Activated T-cell treated with anti-CD3 and anti-CD28 coated beads for 1 hour (primary cell): ENCODE measurements at places on chromosomes 1 and 21.

DNA sequence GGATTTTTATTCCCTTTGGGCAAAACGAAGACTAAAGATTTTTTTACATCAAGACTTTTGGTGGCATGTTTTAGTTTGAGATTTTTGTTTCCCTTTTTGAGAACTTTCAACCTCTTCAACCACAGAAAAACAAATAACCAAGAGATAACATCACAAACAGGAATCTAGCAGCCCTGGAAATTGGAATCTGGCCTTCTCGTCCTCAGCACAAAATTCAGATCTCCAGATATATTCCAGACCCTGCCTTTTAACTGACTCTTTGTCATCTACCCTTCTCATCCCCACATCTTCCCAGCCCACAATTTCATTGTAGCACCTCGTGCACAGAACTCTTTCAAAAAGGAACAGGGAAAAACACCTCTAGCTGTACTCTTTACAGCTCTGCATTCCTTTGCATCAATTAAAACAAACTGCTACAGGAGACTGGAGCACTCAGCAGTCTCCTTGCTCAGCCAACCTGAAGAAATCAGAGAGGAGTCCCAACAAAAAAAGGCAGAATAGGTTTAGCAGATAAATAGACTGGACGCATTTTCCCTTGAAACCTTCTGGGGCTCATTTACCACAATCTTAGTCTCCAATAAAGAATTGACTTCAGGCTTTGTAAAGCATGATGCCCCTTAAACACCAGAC, 251.0 kb downstream of the TTLL7 start:
- no peak for DNase-seq

DNA sequence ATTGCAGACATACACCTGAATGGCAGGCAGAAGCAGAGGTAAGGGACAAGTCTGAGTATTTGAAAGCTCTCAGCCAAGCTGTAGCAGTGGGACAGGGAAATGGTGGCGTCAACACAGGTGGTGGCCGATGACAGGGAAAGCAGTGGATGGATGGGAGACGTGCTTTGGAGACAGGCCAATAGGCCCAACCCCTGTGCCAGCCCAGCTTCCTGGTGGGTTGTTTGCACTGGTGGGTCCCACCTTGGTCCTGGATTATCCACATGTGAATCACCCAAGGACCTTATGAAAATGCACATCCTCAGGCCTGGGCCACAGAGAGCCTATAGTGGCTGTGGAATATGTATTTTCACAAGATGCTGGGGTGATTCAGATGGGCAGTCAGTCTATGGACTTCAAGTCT, 203.7 kb upstream of the VAMP3 start:
- no peak for DNase-seq

GRCh38 chr1:157115429-157115838, 15.8 kb upstream of the ETV3L start:
- no peak for DNase-seq

DNA sequence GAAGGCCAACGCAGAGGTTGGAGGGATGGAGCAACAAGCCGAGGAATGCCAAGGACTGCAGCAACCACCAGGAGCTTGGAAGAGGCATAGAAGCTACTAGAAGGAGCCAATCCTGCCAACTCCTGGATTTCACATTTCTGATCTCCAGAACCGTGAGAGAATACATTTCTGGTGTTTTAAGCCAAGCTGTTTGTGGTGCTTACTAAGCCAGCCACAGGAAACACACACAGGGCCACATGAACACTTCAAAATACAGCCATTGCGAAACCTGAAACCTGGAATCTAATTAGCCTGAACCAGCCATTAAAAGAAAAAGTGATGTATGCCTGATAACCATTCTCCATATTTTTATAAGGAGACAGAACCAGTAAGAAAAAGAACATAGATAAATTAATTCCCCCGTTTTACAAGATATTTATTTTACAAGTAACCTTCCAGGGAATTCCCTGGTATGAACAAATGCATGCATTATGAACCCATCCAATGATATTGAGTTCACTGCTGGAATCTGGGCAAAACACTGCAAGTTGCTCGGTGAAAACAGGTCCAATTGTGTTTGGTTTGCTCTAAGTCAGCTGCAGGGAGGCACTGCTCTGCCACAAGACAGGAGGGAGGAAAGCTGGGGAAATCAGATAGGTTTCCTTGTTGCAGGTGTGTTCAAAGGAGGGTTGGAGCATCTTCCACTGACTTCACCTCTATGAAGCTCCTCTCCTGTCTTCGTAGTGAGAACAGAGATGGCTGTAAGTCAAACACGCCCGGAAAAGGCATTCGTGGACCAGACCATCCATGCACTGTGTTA, 70.2 kb downstream of the ETS2 start:
- DNase-seq, result no peak

DNA sequence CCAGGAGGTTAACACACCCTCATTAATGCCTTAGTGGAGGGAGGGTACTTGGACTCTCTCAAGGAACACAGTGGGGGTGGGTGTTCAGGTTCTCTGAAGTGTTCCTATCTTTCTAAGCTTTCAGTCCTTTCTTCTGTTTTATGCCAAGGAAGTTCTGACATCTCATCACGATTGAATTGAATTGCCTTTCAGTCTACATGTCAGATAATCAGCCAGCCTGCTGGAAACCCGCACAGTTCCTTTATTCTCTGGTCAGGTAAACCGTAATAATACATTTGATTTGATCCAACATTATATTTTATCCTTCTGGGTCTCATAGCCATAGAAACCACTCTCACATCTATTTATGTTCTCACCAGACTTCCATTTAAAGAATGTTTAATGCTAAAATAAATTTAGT, 339.0 kb downstream of the RWDD3 start:
- DNase-seq, result no peak

- no peak for DNase-seq
Observed at GRCh38 chr1:57192222-57192621, 226.4 kb upstream of the C8B start.

DNA sequence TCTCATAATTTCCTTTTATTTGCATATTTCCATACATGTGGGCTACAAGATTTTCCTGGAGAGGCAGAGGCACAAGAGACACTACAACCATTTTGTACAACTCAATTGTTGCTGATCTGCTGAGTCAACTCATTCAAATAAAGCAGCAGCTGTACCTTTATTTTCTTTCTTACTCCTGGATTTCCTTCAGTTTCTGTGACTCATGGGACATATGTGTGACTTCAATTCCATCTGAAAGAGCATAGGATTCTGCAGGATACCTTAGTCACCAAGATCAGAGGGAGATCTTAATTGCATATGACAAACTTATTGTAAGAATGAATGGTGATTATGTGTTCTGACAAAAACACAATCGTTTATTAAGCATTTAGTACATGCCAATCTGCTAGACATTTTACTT, 2219.4 kb downstream of the NCAM2 start:
- no peak for DNase-seq

- DNase-seq, result no peak
Observed at GRCh38 chr1:61268546-61269240, 186.3 kb downstream of the NFIA start.

DNA sequence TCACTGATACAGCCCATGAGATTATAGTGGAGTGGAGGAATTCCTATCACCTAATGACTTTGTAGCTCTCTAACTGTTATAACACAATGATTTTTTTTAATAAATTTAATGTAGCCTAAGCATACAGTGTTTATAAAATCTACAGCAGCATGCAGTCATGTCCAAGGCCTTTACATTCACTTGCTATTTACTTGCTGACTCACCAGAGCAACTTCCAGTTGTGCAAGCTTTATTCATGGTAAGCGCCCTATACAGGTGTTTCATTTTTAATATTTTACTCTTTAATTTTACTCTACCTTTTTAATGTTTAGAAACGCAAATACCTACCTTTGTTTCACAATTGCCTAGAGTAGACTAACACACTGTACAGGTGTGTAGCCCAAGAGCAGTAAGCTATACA, 1652.2 kb downstream of the BRINP3 start:
- DNase-seq, result no peak

- DNase-seq, result no peak
Observed at GRCh38 chr1:237134929-237135328, 92.9 kb downstream of the RYR2 start.

GRCh38 chr1:204340081-204340889, 19.4 kb downstream of the PLEKHA6 start:
- no peak for DNase-seq
